ENCODE measurements at places on chromosomes 12 and 14. TPM values are rescaled to one million over a fixed set of nuclear protein-coding genes. Genes with fewer than 3 reads are reported as not detected.

The DAO gene
- total RNA-seq: not detected

The KCNJ8 gene
- 0.34 TPM for total RNA-seq

The INSM2 gene
- total RNA-seq: 0.08 TPM

The PARPBP gene
- 25.2 TPM for total RNA-seq

The NRXN3 gene
- total RNA-seq: 1.1 TPM

The RNASE7 gene
- total RNA-seq: not detected

The CLEC1A gene
- not detected for total RNA-seq

The KCNH3 gene
- total RNA-seq: 2.7 TPM

The ALDH2 gene
- total RNA-seq: 97.2 TPM

The SRRM4 gene
- not detected for total RNA-seq

The NXPH4 gene
- total RNA-seq: 6.8 TPM

The METAP2 gene
- 130 TPM for total RNA-seq

The GRIN2B gene
- total RNA-seq: 3.9 TPM

The C3AR1 gene
- not detected for total RNA-seq

The KRT3 gene
- 0.07 TPM for total RNA-seq

The PIANP gene
- total RNA-seq: 0.81 TPM

The DCAF5 gene
- 15.1 TPM for total RNA-seq

The WNT1 gene
- total RNA-seq: not detected

The P2RX2 gene
- total RNA-seq: not detected

The KRT79 gene
- total RNA-seq: 0.21 TPM

The POTEM gene
- not detected for total RNA-seq

The MGST1 gene
- total RNA-seq: 790 TPM

The FIGNL2 gene
- total RNA-seq: 0.32 TPM

The SMCO3 gene
- total RNA-seq: not detected

The BRAP gene
- total RNA-seq: 13.6 TPM

The PPM1H gene
- total RNA-seq: 8.0 TPM

The LRIG3 gene
- 6.0 TPM for total RNA-seq

The CLEC9A gene
- total RNA-seq: not detected

The TSHR gene
- total RNA-seq: not detected

The CCDC38 gene
- total RNA-seq: 0.07 TPM

The TBX3 gene
- 23.9 TPM for total RNA-seq

The SINHCAF gene
- 49.2 TPM for total RNA-seq

The NPAS3 gene
- not detected for total RNA-seq

The RNF212B gene
- total RNA-seq: not detected

The KRT71 gene
- not detected for total RNA-seq

The AICDA gene
- total RNA-seq: not detected

The LUM gene
- total RNA-seq: 0.21 TPM

The CATSPERB gene
- not detected for total RNA-seq

The GLS2 gene
- 0.09 TPM for total RNA-seq

The RTL1 gene
- 0.32 TPM for total RNA-seq

The DPY19L2 gene
- 2.6 TPM for total RNA-seq

The DACT1 gene
- total RNA-seq: 0.44 TPM

The KLRC2 gene
- 2.1 TPM for total RNA-seq

The SLC6A15 gene
- 1.9 TPM for total RNA-seq

The OR4E2 gene
- not detected for total RNA-seq

The NELL2 gene
- not detected for total RNA-seq

The CEBPE gene
- total RNA-seq: not detected

The KCNC2 gene
- not detected for total RNA-seq

The A2ML1 gene
- total RNA-seq: not detected

The TMEM132C gene
- not detected for total RNA-seq

Measured in A549 treated with RU486 at 1 μM for 4 hours (cell line).